ENCODE measurements at places on chromosomes 7 and 10. TPM values are rescaled to one million over a fixed set of nuclear protein-coding genes. Genes with fewer than 3 reads are reported as not detected.

The CCDC172 gene
- 0.06 TPM for total RNA-seq

The GNGT1 gene
- not detected for total RNA-seq

The IGF2BP3 gene
- 110 TPM for total RNA-seq

The GOLGA7B gene
- 0.04 TPM for total RNA-seq

The SLC26A3 gene
- total RNA-seq, result not detected

The OR2A42 gene
- not detected for total RNA-seq

The LIPK gene
- not detected for total RNA-seq

The ZNF487 gene
- 0.66 TPM for total RNA-seq

The CARD11 gene
- total RNA-seq, result 0.04 TPM

DNA sequence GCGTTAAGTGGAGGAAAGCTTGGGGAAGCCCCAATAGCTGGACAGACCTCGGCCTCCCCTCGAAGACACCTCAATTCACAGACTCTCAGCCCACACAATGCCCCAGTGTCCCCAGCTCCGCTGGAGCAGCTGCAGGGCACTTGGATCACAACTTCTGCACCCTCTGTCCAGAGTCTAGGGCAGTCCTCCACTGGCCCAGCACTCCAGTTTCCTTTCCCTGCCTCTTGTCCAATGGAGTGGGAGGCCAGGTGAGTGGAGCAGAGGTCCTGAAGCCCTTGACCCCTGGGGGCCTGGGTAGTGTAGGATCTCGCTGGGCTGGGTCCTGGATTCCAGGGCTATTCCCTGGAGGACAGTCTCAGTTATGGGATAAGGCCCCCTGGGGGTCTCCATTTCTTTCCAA is 11.9 kb downstream of the SFRP5 start:
- DNase-seq, result no peak

DNA sequence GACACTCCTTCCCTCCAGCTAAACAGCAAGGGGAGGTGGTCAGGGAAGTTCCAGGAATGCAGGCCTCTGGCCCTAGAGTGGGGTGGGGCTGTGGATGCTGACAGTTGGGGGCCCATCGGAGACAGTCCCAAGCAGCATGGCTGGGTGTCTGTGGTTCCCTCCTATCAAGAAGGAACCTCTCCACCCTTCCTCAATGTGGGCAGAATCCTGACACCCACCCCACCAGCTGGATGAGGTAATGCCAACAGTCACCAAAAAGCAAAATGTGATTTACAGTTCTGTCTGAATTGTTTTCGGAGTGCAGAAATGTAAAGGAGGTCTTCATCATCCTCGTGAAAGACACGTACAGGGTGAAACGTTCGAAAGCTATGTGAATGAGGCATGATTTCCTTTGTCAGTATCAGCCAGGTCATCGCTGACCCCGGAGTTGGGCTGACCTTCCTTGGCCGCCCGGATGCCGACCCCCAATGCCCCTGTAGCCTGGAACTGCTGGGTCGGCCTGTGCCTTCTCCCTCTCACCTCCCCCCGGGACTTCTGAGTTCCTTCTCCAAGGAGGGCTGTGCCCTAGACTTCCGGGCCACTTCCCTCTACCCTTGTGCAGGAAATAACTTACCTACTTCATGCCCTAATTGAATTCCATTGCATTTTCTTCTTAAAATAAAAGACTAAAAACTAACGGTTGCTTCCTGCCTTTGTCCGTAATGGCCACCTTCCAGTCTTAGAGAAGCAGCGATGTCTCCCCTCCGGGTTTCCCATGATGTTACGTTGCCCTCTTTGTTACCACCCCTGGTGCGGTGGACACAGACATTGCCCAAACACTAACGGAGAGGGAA is 24.5 kb downstream of the FOXK1 start:
- DNase-seq, result no peak

- DNase-seq, result peak; percentile 90
Observed at GRCh38 chr10:113788604-113789083, 37.2 kb downstream of the PLEKHS1 start.

- DNase-seq, result no peak
Observed at GRCh38 chr7:30595436-30596013, 847 bp downstream of the GARS1 start.

DNA sequence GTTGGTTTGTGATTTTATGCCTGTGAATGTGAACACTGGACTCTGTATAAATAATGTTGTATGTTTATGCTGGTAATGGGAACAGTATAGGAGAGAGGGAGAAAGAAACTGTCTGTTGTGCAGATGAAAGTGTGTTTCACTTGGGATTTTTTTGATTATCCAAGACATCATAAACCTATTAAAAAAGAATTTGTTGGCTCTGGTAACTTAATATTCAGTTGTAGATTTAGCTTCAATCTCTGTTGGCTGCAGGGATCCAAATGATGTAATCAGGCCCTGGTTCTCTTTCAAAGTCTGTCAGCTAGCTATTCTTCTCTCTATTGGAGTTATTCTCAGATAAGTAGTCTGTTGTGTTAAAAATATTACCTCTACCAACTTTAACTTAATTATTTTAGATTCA is 168.8 kb upstream of the RHOBTB1 start:
- DNase-seq, result no peak

DNA sequence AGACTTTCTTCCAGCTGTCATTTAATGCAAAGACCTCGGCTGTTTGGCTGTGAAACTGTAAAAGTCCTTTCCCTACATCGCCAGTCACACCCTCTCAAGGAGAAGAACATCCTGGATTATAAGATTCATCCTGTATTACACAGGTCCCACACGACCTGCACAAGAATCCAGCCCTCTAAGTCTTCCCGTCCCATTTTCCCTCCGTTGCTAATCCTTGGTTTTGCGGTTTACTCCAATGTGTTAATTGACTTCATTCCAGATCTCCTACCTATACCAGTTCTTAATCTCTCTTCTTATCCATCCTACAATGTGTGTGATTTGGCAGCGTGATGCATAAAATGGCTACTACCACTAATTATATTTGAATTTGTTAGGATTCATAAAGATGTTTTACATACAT is 110.4 kb downstream of the COL28A1 start:
- DNase-seq, result no peak

DNA sequence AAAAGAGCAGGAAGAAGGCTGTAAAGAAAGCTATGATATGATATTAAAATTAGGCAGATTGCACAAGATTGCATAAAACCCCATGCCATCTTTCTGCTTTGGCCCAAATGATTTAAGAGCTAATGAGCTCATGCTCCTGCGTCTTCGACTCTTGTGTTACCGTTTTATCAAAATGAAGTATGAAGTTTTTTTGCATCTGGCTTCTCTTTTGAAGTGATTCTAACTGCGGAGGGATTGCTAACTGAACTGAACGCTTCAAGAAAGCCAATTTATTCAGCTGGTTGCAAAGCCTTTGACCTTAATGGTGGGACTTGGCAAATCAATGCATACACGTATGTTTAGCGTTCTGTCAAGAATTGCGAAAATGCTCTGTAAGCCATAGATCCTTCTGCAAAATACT is 282.9 kb downstream of the TWIST1 start:
- DNase-seq, result no peak

DNA sequence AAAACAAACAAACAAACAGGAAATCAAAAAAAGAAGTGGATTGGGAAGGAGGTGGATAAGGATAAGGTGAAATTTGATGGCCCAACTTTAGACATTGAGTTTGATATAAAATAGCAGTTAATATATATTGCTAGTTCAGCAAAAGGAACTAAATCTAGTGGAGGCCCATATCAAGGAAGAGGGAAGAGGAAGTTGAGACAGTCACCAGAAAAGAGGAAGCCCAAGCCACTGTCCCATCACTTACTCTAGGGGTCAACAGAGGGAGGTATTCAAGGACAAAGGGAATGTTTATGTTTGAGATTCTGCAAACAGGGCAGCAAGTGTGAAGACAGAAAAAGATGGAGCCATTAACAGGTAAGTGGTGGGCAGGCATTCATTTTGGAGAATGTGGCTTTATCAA is 3.7 kb downstream of the LAMTOR4 start:
- DNase-seq, result no peak

- no peak for DNase-seq
Observed at GRCh38 chr7:14833707-14834106, 68.8 kb downstream of the DGKB start.

DNA sequence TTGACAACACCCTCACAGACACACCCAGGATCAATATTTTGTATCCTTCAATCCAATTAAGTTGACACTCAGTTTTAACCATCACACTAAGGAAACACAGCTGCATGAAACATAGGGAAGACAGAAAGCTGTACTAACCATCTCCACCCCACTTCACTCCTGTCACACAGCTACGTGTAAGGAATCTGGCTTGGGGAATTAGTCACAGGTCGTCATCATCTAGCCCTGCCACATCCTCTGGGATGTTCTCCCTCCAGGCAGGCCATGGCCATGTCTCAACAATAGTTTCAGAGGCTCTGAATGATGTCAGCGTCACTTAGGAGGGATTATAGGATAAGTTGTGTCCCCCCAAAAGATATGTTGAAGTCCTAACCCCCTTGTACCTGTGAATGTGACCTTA is 10.8 kb upstream of the SEMA3C start:
- no peak for DNase-seq

DNA sequence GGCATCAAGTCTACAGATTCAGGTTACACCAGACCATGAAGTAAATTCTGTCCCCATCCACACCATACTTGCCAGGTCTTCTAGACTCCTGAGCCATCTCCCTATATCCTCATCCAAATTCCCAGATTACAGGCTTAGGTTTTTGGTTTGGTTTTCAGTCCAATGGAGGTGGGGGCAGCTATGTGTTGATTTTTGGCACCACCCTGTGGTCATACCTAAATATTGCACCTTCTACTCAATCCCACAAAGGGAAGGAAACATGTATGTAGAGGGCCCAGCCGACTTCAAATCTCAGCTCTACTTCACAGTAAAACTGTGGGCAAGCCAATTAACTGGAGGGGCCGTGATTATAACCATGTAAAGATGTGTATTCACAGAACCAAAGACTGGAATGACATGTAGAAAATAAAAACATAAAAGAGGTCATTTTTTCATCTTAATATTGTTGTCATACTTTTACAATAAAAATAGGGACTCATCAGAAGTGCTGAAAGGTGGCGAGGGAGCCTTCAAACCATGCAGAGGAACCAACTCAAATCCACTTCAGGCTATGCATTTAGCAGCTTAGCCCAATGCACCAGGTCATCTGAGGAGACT is 19.8 kb downstream of the ERCC6 start:
- DNase-seq, result peak; percentile 47

- no peak for DNase-seq
Observed at GRCh38 chr10:132836832-132837540, 51.0 kb upstream of the NKX6-2 start.

DNA sequence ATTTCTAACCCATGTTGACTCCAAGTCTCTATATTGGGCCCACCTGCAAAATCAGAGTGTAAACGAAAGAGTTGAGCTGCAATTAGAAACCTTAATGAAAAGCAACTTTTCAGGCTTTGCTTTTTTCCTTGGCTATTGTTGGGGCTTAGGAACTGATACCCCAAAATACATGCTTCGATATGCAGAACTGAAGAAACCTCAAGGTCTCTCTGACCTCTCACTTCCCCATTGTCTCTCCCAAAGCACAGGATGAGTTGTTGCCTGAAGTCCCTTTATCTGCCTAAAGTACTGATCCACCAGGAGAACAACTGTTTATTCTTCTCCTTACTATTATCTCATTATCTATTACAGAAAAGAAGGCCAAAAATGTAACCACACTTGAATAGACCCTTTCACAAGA is 666.0 kb upstream of the LRRTM3 start:
- DNase-seq, result no peak

DNA sequence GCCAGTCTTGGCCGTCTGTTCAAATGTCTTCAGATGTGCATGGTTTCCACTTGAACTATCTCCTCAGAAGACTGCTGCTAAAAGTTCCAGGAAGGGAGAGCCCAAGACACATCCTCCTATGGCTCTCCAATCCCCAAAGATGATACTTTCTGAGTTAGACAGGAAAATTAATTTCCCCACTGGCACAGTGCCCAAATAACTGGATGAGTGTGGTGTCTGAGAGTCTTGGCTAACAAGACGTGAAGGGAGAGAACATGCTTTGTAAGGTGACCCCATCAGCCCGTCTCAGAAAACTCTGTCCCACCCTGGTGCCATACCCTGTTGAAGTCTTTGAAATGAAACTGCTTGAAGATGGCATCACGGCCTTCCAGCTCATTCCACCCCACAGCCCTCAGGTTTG is 2.9 kb downstream of the PCBD1 start:
- no peak for DNase-seq

DNA sequence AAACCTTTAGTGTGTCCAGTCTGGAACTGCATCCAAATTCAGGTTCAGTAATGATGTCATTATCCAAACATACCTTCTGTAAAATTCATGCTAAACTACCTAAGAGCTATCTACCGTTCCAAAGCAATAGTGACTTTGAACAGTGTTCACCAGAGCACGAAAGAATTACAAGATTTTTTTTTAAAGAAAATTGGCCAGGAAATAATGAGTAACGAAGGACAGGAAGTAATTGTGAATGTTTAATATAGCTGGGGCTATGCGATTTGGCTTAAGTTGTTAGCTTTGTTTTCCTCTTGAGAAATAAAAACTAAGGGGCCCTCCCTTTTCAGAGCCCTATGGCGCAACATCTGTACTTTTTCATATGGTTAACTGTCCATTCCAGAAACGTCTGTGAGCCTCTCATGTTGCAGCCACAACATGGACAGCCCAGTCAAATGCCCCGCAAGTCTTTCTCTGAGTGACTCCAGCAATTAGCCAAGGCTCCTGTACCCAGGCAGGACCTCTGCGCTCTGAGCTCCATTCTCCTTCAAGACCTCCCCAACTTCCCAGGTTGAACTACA is 694 bp upstream of the FAS start:
- peak; percentile 68 for DNase-seq

DNA sequence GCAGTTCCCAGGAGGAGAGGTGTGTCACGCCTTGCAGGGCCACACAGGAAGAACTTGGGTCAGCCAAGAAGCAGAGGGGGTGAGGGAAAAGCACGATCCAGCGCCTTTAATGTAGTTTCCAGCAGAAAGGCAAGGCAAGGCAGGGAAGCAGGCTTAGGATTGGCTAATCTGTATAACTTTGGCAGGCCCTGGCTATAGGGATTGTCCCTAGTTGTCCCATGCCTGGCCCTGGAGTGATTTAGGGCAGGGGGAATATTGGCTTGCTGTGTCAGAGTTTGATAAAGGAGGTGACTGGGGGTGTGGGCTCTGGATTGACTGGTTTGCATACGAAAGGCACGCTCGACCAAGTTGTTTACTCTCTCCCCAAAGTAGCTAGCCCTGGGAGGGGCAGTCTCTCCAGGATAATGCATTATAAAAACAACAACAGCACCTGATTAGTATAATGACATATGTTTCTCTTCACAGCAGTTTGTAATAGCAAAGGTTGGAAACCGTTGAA is 44.5 kb downstream of the RBM28 start:
- no peak for DNase-seq

All from H4 (cell line).